Right ventricle myocardium inferior (tissue), 1 donor: ENCODE measurements at places on chromosomes 11 and 22.

GRCh38 chr11:74418509-74418895, 20.3 kb upstream of the PGM2L1 start:
- DNase-seq = no peak

DNA sequence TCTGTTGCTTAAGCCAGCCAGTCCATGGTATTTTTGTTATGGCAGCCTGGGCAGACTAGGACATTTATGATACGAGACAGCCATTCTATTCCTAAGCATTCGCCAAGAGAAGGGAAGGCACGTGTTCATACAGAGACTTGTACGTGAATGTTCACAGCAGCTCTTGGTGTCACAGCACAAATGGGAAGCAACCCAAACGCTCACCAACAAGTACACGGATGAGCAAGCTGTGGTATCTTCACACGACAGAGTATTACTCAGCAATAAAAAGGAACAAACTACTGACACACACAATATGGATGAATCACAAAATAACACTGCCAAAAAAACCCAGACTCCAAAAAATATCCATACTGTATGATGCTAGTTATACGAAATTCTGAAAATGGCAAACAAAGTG, 85.1 kb downstream of the PHF21B start:
- no peak for DNase-seq

GRCh38 chr11:104765401-104766095, 132.7 kb downstream of the CASP12 start:
- no peak for DNase-seq

DNA sequence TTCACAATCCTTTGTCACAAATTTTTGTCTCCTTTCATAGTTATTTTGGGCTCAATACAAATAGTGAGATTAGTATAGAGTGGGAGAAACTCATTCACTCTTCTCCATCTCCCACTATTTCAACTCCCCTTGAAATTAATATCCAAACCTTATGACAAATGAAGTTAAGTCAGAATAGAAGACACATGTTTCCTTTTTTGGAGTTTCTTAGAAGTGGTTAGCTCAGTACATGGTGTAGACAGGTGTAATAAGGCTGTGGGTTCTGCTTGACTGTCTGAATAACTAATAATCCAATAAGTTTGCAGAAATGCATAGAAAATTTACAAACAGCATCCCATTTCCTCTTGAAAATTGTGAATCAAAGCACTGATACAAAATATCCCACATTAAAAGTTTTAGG, 10.8 kb upstream of the HSPA8 start:
- DNase-seq = no peak

- peak; percentile 95 for DNase-seq
These were observed 36.8 kb upstream of the WNT7B start for GRCh38 chr22:46013460-46014416.

DNA sequence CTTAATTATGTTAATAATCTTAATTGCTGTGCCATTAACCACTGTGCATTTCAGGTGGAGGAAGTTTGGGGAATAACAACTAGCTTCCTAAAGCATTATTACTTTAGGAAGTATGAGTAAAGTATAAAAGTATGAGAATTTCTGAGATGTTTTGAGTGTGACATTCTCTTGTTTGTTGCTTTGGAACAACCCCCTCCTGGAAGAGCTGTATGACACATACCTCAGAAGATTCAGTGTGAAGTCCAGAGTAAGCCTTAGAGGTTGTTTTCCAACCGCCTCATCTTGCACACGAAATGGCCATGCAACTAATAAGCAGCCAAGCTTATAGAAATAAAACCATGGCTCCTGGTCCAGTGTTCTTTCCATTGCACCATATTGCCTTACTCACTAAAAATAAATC, 21.7 kb downstream of the CCDC81 start:
- DNase-seq = no peak

DNA sequence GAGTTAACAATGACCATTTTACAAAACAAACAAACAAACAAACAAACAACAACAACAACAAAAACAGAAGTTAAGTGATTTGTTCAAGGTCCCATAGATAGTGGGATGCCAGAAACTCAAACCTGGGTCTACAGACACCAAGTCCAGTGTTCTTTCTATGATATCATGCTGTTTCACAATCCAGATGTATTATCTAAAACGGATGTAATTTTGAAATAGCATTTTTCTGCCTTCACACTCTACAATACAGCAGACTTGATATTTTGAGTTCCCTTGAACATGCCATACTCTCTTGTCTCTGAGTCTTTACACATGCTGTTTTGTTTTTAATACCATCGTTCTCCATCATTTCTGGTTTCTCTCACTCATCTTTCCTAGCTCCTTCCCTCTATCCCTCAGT, 104.5 kb downstream of the RELT start:
- no peak for DNase-seq

DNA sequence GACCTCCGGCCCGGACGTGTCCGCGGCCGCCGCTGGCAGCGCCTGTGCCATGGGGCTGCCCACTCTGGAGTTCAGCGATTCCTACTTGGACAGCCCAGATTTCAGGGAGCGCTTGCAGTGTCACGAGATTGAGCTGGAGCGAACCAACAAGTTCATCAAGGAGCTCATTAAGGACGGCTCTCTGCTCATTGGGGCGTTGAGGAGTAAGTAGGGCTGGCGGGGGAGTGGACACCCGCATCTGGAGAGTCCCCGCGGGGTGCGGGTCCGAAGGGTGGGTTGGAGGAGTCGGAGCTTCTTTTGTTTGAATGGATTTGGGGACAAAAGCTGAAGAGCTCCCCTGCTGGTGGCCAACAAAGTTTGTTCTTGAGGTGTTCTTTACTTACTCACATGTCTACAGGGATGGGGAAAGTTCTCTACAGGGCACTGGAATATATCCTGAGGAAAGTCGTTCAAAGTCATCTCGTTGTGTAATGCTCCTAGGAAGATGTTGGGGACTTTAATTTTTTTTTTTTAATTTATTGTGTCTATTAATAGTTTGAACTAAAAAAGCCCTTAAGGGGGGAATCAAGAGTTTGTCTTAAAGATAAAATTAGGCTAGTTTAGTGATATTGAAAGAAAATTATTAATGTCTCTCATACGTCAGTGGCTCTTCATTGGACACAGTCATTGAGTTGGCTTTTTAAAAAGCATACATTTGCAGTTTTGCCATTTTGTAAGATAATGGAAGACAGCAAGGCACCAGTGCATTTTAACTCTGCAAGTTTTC, 725 bp downstream of the ARHGAP42 start:
- DNase-seq = peak; percentile 74

DNA sequence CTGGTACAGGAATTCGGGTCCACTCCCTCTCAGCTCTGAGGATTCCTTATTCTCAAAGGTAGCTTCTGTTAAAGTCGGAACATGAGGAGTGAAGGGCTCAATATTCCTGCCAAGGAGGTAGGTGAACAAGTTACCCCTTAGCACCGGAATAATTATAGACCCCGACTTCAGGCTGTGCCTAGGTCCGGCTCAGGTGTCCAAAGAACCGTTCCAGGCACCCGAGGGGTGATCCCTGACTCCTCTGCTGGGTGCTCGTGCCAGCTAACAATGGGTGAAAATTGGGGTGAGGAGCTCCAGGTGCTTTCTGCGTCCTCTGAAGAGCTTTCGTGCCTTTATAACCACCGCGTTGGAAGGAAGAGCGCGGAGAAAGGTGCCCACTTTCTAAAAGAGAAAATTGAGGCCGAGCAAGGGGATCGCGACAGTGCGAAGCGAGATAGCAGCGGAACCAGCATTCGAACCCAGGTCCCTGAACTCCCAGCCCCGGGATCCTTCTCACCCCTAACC, 393 bp downstream of the CYB561A3 start:
- no peak for DNase-seq

- no peak for DNase-seq
These were observed 30.3 kb downstream of the LAYN start for GRCh38 chr11:111570796-111571195.

GRCh38 chr11:76026862-76027261, 179.4 kb downstream of the WNT11 start:
- no peak for DNase-seq

- DNase-seq = no peak
These were observed 12.0 kb downstream of the SLC35E4 start for GRCh38 chr22:30647536-30647935.

DNA sequence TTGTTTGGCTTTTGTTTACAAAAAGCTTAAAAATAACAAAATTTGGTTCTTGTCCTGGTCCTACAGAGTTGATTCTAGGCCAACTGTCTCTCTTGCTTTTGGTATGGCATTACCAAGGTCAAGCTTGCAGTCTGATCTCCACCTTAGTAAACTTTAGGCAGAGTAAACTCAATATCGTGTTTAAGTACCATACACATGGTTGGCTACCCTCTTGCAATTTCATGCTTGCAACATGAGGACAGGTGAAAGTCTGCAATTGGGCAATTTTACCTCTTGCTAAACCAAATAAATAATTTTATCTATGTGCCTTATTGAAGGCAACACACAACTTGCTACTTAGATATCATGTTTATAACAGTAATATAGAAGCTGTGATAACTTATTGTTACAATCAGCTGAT, 125.1 kb downstream of the ARHGAP20 start:
- DNase-seq = no peak

- DNase-seq = no peak
These were observed at the start of gene PLA2G3 for GRCh38 chr22:31139866-31140716. Gene PLA2G3 (minus strand): TSS chr22:31140508. CDS start chr22:31140354, 154 bp downstream.

- no peak for DNase-seq
These were observed 182.5 kb downstream of the TTC28 start for GRCh38 chr22:28497188-28497587.

GRCh38 chr11:10900681-10901415, 43.0 kb upstream of the ZBED5 start:
- no peak for DNase-seq

- DNase-seq = no peak
These were observed 97.2 kb downstream of the JRKL start for GRCh38 chr11:96486890-96487611.

DNA sequence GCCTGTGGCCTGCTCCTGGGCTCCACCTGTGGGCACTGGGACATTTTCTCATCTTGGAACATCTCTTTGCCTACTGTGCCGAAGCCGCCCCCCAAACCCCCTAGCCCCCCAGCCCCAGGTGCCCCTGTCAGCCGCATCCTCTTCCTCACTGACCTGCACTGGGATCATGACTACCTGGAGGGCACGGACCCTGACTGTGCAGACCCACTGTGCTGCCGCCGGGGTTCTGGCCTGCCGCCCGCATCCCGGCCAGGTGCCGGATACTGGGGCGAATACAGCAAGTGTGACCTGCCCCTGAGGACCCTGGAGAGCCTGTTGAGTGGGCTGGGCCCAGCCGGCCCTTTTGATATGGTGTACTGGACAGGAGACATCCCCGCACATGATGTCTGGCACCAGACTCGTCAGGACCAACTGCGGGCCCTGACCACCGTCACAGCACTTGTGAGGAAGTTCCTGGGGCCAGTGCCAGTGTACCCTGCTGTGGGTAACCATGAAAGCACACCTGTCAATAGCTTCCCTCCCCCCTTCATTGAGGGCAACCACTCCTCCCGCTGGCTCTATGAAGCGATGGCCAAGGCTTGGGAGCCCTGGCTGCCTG, 1.4 kb downstream of the SMPD1 start:
- no peak for DNase-seq

DNA sequence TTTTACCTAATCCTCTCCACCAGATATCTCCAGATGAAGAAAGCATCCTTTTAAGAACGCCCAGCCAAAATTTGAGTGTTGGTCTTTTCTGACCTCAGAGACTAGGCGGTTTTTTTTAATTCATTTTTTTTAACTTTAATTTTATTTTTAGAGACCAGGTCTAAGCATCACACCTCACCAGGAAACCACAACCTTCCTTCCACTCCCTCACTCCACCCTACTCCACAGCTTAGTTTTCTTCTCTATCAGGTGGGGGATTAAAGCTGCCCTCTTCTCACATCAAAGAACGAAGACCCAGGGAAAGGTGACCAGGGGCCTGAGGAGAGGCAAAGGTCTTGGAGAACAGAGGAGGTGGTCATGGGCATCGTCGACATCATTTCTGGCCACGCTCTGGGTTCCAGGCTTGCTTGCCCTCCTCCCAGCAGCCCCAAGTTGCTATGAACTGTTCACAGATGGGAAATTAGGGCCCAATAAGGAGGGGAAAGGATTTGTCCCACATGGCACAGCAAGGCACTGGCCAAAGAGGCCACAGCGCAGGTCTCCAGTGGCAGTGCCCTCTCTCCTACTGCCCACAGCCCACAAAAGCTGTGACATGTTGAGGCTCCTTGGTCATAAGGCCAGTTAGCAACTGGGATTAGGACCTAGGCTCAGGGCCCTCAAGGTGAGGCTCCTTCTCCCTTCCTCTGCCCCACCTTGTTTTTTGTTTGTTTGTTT, 1.4 kb upstream of the PEX16 start:
- no peak for DNase-seq

DNA sequence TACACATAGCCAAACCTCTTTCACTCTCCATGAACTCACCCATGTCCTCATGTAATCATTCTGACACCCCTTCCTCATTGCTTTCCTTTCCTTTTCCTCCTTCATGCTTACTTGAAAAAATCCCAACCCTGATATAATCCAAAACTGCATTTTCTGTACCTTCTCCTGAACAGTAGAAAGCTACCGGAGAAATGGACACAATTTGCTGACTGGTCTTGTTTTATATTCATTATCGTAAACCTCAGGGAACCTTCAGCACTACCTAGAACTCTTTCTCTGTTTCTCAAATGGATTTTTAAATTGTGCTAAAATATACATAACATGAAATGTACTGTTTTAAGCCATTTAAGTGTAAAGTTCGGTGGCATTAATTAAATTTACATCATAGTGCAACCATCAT, 996.9 kb downstream of the NTM start:
- DNase-seq = no peak

- no peak for DNase-seq
These were observed 458 bp downstream of the RTN4R start for GRCh38 chr22:20267441-20268278.

DNA sequence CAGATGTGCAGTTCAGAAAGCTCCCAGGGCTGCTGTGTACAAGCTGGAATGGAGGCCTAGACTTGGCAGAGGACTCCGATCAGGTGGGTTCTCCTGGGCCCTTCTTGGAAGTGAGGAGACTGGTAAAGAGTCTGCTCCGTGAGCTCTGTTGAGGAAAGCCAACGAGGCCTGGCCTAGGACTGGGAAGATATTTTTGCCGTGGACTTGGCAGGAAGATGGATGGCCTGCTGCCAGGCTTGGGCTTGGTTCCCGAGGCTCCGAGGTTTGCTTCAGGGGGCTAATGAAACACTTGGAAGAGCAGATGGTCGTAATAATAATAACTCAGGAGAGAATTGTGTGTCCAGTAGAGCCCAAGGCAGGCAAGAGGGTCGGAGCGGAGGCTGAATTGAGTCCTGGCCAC, 3.9 kb downstream of the GALR3 start:
- DNase-seq = no peak

- no peak for DNase-seq
These were observed 255.7 kb downstream of the BUD13 start for GRCh38 chr11:116517077-116517476.

- no peak for DNase-seq
These were observed 95.2 kb upstream of the BID start for GRCh38 chr22:17869285-17870096.
